CD4-positive, alpha-beta T cell treated with Interferon gamma for 1 hour (primary cell): ENCODE measurements at places on chromosomes 1 and 21.

DNA sequence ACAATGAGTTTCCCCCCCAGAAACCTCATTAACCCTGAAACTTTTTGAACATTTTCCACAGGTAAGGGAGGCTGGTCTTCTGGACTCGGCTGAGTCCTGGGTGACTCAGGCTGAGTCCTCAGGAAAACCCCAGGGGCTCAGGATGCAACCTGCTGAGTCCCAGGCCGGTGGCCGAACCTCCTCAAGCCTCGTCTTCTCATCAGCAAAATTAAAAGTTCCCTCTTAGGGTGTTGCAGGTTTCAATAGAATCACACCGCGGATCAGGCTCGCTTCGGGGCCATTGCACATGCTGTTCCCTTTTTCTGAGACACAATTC is 35.0 kb upstream of the GRHL3 start:
- no peak for DNase-seq

DNA sequence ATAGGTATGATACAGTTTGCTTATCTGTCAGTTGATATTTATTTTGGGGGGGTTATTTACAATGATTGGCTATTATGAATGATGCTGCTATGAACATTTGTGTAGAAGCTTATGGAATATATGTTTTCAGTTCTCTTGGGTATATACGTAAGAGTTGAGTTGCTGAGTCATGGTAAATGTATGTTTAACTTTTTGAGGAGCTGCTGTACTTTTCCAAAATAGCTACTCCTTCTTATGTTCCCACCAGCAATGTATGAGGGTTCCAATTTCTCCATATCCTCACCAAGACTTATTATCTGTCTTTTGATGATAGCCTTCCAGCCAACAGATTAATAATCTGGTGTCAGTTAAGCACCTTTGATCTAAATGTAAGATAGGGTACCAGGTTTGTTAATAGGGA is 11.9 kb downstream of the SOAT1 start:
- DNase-seq, result no peak

DNA sequence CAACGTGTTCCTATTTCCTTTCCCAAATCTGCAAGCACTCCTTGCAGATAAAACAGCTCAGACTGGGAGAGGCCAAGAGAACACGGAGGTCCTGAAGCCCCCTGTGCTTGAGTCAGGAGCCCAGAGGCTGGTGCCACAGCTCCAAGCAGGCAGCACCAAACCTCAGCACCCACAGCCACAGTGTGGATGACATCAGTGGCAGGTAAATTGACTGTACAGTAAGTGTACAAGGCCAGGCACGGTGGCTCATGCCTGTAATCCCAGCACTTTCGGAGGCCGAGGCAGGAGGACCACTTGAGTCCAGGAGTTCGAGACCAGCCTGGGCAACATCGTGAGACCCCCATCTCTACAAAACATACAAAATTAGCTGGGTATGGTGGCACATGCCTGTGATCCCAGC is 1.9 kb upstream of the COL6A1 start:
- no peak for DNase-seq

- DNase-seq, result no peak
These were observed 11.1 kb upstream of the FABP3 start for GRCh38 chr1:31383967-31384366.

DNA sequence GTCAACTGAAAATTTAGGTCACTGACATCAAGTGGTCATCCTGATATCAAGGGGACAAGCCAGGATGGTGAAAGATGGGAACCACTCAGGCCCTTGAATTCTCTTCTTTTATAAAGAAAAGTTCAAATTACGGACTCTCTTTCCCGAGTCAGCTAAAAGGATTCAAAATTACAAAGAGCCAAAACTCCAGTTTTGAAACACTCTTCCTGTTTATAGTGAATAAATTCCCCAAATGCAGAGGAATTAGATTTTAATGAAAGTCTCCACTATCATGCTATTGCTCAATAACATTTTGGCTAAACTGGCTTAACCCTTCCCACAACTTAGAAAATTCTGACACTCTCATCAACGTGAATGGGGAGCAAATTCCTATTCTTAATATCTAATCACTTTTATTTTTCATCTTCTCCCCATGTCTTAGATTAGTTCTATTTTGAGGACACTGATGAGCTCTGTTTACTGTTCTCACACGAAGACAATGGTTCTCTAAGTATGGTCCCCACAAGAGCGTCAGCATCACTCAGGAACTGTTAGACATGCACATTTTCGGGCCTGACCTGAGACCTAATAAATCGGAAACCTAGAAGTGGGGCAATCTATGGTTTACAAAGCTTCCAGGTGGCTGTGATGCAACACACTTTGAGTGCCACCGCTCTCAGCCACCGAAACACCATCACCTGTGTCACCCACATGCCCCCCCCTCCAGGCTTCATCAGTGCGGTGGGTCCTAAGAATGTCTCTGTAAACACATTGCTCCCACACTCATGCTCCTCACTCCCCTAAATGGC is 64.4 kb upstream of the TIAM1 start:
- no peak for DNase-seq

GRCh38 chr1:229892515-229893117 is 174.4 kb upstream of the GALNT2 start:
- DNase-seq, result no peak
